Caki2 (cell line): ENCODE measurements at places on chromosomes 5 and 9.

- DNase-seq: no peak
These were observed 232.7 kb downstream of the CCDC171 start for GRCh38 chr9:15785584-15785983.

- DNase-seq: no peak
These were observed 8.4 kb upstream of the FGF1 start for GRCh38 chr5:142694092-142694856.

- no peak for DNase-seq
These were observed at the start of gene IFNB1 for GRCh38 chr9:21077781-21078180. TSS of gene IFNB1 (minus strand) at chr9:21077942. CDS start at chr9:21077869, 73 bp downstream.

GRCh38 chr5:149325894-149326293, 19.4 kb upstream of the GRPEL2 start:
- no peak for DNase-seq

DNA sequence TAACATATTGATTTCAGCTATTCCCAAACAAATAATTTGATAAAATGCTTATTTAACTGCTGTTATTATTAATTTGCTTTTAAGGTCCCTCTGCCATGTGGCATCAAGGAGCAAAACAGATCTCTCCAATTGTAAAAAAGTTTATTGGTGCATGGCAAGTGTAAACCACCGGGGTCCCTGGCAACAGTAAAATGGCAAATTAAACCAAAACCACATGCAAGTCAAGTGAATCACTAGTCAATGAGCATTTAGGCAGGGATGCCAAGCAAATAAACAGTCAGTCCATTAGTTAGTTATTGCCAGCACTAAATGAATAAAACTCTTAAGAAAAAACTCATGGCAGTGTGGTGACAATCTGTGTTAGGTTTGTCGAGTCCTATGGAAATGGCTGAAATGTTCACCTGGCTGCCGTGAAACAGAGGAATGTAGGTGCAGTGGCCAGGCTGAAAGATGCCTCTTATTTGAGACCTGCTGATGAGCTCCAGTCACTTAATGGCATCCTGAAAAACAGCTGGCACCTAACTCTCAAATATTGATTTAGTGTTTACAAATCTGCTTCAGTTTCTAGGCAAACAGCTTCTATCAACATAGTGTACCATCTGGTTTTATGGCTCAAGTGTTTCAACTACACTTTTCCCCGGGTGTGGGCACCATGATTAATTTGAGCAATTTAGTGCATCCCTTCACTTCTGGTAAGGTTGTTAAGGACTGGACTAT, 296.5 kb upstream of the ITGA1 start:
- DNase-seq: no peak

GRCh38 chr5:54323495-54323894, 13.1 kb upstream of the ARL15 start:
- DNase-seq: no peak

GRCh38 chr5:139670369-139671095, 22.4 kb downstream of the CXXC5 start:
- DNase-seq: no peak

DNA sequence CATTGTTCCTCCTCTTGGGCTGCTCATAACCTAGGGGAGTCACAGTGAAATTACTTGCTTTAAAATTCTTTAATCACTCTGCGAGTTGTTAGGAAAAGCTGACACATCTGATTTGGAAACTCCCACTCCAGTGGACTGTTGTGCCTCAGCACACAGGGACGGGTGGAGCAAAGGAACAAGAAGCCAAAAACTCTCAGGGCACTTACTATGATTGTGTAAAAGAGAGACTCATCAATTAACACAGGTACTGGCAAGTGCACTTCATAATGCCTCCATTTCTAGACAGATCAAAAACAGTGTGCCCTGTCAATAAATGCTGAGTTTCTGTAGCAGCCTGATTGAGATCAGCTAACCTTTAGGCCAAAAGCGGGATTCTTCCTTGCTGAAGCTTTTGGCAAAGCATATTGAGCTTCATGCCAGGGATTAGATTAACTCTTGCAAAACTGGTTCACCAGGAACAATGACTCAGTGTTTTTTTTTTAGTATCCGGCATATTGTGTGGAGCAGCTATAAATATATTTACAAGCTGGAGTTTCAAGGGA, 55.9 kb downstream of the TMC1 start:
- DNase-seq: no peak

- no peak for DNase-seq
These were observed 114.6 kb upstream of the MAP3K1 start for GRCh38 chr5:56700711-56701110.

- DNase-seq: no peak
These were observed 68.4 kb downstream of the SCAI start for GRCh38 chr9:125074976-125075375.

- no peak for DNase-seq
These were observed 92.5 kb downstream of the MSX2 start for GRCh38 chr5:174816858-174817257.

DNA sequence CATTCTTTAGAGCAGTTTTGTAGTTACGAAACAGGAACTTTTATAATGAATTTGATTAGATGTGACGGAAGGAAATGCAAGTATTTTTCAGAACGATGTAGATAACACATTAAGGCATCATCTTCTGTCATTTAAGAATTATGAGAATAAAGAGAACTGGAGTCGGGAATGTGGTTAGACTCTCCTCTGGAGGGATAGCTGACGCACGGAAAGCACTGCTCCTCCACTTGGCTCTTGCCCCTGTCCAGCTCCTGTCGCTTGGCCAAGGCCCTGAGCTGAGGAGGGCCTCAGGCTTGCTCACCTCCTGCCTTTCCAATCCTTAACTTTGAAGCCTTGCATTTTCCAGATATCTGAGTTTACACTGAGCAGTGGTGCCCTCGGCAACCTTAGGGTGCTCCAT, 60.5 kb downstream of the MAP1B start:
- DNase-seq: no peak

DNA sequence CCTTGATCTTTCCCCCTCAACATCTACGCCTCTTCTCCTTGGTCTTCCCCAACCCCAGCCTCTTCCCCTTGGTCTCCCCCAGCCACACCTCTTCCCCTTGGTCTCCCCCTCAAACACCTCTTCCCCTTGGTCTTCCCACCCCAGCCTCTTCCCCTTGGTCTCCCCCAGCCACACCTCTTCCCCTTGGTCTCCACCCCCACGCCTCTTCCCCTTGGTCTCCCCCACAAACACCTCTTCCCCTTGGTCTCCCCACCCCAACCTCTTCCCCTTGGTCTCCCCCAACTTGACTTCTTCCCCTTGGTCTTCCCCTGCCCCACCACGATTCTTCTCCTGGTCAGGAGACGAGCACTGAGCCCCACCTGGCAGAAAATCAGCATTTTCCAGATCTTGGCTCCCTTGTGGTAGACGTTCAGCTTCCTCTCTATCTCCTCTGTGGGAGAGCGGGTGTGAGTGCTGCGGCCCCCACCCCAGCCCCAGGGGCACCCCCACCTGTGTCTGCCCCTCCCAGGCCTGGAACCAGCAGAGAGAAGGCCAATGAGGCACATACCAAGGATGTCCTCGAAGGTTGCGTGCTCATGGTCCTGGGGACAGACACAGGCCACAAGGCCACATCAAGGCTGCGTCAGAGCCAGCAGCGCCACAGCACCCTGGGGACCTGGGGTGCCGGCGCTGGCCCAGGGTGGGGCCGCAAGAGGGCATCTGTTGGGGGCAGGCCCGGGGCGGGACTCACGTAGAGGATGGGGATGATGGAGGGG, 7.0 kb downstream of the NSMF start:
- no peak for DNase-seq

DNA sequence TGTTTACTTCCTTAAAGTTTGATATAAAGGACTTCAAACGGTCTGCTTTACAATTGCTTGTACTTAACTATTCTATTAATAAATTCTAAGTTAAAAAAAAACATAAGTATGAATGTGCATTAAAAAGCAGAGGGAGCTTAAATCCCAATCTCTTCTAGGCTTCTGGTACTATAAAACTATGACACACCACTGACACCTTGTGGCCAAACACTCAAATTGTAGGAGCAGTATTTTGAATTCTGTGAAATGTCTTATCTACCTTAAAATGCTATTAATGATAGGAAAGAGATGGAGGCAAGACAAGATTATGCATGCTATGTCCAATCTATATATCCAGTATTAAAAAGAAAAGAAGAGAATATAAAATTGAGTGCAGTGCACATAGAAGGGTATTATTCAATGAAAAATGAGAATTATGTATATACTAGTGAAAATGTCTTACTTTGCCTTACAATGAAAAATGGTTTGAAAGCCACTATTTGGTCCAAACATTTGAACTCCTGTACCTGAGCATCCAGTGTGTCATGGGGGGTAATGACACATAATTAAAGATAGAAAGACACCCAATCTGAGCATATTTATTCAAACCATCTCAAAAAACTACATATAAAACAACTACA, 87.6 kb downstream of the ERP44 start:
- DNase-seq: peak; percentile 4

DNA sequence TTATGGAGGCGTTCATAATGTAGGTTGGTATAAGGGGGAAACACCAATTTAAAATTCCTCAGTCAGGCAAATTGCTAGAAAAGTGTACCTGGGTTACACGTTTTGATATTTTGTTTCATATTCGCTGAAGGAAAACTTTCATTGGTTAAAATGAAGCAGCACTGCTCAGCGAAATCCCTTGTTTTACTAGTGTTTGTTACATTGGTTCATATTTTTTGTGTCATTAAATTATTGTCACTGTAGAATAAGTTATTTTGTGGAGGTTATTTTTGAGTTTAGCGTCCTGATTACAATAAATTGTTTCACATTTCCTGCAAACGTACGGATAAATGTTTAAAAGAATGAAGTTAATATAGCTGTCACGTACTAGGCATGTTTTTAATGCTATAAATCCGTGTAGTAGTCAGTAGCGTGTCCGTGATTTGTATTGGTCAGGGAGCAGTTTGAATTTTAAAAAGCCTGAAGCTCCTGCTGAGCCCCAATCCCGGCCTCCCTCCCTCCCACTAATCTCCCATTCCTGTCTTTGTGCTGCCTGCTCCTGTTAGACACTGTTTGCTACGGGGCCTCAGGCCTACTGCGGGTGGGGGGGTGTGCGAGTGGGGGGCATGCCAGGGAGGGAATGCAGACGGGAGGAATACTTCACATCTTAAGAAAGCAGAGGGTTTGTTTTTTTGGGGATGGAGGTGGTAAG, 2.0 kb downstream of the NIPBL start:
- no peak for DNase-seq

GRCh38 chr5:43192558-43193180, 644 bp downstream of the NIM1K start:
- no peak for DNase-seq

GRCh38 chr5:74406844-74407243, 233.7 kb downstream of the ENC1 start:
- DNase-seq: no peak

- DNase-seq: no peak
These were observed 182.6 kb upstream of the TBCA start for GRCh38 chr5:77958642-77959330.

GRCh38 chr5:153654504-153655200, 164.2 kb downstream of the GRIA1 start:
- no peak for DNase-seq

- no peak for DNase-seq
These were observed 65.2 kb upstream of the SPIN1 start for GRCh38 chr9:88322906-88323566.

- DNase-seq: no peak
These were observed 1088.5 kb upstream of the CDH6 start for GRCh38 chr5:30104872-30105596.

DNA sequence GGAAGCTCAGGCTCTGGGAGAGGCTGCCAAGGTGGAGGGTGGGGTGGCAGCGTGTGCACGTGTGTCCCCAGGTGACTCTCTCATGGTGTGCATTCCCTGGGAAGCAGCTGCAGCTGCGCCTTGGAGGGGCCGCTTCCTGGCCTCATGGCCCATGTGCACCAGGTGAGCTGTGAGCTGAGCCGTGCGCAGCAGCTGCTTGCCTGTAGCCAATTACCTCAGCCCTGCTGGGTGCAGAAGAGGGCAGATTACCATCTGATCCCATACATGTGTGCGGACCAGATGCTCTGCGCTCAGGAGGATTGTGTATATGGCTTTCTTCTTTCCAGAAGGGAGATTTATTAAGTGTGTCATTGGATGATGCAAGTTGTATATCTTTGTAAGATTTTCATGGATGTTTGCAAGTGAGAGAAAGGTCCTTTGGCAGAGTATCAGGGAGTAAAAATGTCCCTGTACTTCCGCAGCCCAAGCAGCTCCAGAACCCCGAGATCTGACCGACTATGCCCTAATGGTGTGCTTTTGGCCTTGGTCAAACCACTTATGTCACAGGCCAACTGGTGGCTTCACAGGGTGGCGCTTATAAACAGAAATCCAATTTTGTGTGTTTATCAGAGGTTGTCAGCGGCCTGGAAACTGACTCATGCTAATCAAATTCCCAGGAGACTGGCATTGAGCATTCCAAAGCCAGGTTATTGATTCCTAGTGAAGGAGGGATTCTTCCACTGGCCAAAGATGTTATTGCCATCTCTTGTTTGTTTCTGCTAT, 229.3 kb downstream of the GOLPH3 start:
- no peak for DNase-seq

DNA sequence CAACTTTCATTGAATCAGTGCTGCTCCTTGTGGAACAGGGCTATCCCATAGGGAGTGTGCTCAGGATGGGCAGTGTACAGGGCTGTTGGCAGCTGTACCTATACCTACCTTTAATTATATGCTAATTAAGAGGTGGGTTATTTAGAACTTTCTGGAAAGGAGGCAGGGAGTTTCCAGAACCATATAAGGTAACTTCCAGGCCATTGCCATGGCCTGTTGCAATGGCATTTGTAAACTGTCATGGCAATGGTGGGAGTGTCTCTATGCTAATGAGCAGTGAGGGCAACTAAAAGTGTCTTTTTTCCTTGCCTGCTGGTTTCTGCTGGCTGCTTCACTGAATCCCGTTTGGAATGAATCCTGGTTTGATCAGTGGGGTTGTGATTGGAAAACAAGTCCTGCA, 2.3 kb upstream of the ARHGAP26 start:
- no peak for DNase-seq

DNA sequence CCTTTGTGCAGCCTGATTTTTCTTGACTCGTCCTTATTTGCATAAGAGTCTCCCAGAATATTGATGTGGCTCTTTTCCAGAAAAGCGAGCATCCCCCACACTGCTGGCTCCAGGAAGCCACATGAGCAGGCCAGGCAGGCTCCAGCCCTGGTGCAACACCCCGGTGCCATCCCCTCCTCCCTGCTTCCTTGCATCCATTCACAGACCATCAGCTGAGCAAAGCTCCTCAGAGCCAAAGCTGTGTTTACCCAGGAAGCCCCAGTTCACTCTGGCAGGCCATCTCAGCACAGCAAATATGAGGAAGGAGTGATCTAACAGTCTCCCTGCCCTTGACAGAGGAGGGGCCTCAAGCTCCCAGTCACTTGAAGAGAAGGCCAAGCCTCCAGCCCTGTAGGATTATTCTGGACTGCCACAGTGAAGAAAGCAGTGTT, 34.4 kb downstream of the INSYN2B start:
- DNase-seq: peak; percentile 60
